Cortex of kidney (tissue), 1 donor: ENCODE measurements at places on chromosomes 5 and 9.

DNA sequence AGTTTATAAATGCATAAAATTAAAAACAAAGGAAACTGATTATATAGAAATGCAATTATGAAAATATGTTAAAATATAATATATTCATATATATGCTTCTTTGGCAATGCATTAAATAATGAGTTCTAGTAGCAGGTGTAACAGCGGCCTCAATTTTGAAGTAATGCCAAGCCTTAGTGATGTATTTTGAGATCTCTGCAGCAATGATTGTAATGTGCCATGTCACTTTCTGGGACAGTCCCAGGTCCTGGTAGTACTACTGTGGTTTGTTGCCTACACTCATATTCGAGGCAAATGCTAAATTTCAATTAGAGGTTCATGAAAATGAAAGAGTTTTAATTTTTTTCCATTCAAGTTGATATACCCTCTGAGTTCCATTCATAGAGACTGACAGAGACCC, 75.8 kb upstream of the ORM1 start:
- DNase-seq = no peak

GRCh38 chr9:114017741-114018715, 60.1 kb downstream of the AMBP start:
- no peak for DNase-seq

- no peak for DNase-seq
Measured at GRCh38 chr5:124859027-124859426, 112.6 kb upstream of the ZNF608 start.

DNA sequence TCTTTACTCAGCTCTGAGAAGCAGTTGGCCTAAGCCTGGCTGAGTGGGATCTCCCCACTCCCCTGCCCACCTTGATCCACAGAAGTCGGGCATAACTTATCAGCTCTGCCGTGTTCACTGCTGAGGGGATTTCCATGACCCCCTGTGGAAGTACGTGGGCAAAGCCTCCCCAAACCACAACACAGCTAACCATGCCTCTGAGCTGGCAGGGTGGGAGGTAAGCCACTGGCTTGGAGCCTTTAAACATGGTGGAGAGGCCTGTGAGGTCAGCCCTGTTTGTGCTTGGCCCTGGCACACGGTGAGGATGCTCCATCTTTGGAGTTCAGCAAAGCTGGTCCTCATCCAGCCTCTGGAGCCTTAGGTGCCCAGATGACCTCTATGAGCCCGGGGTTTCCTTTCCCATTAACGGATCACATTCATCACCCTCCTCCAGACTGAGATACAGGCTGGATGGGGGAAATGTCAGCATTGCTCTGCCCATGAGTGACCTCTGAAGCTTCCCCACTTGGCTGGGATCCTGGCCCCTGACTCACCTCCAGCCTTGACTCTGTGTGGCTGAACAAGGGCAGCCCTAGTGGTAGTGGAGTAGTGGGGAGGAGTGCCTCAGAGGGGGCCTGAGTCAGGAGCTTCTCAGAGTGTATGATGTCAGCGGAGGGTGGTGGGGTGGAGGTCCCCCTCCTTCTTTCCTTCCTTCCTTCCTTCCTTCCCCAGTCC, 6.2 kb downstream of the PDLIM4 start:
- no peak for DNase-seq

- DNase-seq = no peak
Measured at GRCh38 chr9:121281614-121282276, 13.8 kb downstream of the GSN start.

- no peak for DNase-seq
Measured at GRCh38 chr5:142403583-142403982, 78.8 kb upstream of the SPRY4 start.

DNA sequence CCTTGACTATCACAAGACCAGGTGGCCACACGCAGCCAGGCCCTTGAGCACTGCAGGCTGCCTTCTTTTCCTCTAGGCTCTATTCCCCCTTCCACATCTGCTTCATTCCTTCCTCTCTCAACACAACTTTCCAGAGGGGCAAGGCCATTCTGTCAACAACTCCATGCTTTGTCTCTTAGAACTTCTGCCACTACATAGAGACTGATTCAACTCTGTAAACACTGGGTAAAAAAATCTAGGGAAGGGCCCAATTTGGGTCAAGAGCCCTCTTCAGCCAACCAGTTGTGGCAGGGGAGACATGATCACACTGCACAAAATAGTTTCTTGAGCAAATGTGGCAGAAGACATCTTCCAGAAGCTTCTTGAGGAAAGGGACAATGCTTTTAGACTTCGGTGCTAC, 55.6 kb downstream of the ATPSCKMT start:
- DNase-seq = no peak

GRCh38 chr9:134353539-134353938, 27.3 kb downstream of the RXRA start:
- no peak for DNase-seq

GRCh38 chr5:169688106-169688505, 51.0 kb downstream of the DOCK2 start:
- no peak for DNase-seq

GRCh38 chr5:104599726-104600125, 1037.1 kb upstream of the NUDT12 start:
- no peak for DNase-seq

DNA sequence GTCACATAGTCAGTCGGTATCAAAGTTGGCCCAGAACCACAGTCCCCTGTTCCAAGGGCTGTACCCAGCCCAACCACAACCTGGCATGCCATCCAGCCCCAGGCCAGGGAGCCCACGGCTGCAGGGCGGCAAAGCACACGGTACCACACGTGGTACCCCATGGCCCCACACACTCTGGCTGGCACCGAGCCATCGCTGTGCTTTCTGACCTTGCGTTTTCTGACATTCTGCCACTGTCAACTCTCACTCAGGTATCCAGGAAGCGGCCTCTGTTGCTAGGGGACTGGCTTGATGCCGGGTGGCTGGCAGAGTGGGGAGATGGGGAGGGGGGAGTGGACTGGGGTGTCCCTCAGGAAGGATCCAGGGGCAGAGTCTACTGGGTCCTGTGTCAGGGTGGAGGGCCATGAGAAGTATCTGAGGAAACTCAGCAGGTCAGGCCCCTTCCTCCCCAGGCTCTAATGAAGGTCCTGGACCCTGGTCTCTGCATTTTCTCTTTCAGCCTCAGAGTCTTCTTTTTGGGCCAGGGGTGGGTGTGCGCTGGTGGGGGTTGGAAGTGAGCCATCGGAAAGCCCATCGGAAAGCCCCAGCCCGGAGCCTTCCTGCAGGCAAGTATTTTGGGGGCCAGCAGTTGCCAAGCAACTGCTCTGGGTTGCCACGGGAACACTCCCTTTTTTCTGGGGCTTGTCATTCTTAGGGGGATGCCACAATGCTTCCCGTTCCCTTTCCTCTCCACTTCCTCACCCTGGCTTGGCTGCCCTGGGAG, 21.0 kb upstream of the RALGDS start:
- no peak for DNase-seq

DNA sequence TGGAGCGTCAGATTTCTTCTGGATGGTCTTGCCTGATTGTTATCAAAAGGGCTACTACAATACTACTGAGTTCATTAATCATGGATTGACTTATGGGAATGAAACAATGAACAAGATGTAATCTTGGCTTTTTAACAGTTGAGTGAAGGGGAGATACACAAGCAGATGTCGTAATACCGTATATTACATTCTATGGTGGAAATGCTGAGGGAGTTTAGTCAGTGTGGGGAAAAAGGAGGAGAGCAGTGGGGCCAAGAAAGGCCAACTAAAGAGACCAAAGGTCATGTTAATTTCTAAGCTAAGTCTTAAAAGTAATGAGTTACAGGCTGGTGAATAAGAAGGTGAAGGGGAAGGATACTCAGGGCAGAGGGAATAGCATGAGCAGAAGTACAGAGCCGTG, 29.0 kb upstream of the PSAT1 start:
- DNase-seq = no peak

DNA sequence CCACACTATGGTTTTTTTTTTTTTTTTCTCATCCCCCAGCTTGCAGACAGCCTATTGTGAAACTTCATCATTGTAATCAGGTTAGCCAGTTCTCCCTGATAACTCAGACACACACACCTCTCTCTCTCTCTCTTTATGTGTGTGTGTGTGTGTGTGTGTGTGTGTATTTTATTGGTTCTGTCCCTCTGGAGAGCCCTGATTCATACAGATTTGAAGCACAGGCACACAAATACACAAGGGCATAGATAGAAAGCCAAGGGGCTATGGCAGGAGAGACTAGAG, 20.6 kb upstream of the VCAN start:
- no peak for DNase-seq

- DNase-seq = no peak
Measured at GRCh38 chr5:52132053-52132452, 655.7 kb upstream of the ITGA1 start.

GRCh38 chr5:161176221-161176620, 324.2 kb upstream of the ATP10B start:
- no peak for DNase-seq

- no peak for DNase-seq
Measured at GRCh38 chr5:98492258-98492657, 281.2 kb upstream of the RGMB start.

GRCh38 chr9:124218438-124218982, 39.2 kb upstream of the NEK6 start:
- no peak for DNase-seq

GRCh38 chr5:25744908-25745307, 1100.1 kb upstream of the CDH10 start:
- no peak for DNase-seq

- DNase-seq = no peak
Measured at GRCh38 chr5:126568206-126568755, 26.7 kb downstream of the ALDH7A1 start.

DNA sequence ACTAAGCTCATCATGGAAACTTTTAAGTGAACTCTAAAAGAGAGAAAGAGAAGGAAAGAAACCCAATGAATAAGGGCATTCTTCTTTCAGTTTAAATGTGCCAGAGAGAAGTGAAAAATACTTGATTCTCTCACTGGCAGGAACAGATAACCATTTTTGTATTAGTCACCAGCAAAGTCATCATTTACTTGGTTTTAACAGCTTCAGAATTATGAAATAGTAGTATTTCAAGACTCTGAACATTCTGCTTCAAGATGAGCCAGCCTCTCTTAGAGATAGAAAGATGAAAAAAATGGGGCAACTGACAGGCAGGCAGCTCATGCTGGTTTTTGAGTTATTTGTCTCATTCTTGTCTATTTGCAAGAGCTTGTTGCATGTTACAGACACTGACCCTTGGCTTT, 103.5 kb downstream of the GCNT1 start:
- DNase-seq = no peak

- DNase-seq = no peak
Measured at GRCh38 chr9:19630760-19631159, 158.1 kb downstream of the SLC24A2 start.

- no peak for DNase-seq
Measured at GRCh38 chr9:69495296-69495695, 170.3 kb downstream of the ENTREP1 start.

DNA sequence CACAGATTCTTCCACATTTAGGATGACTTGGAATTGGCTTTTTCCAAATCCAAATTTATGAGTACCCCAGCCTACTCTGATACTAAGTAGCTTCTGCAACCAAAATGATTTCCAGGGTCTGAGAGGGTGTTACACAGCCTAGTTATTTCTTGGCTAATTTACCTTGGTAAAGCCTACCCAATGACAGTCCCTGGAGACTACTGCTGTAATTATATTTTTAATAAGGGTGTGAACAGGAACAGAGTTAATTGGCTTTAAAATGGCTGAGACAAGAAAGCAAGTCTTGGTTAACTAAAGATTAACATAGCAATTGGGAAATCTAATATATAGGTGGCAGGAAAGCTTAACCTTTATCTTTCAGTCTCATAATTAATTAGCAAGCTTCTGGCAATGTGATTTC, 9.3 kb downstream of the PRLR start:
- no peak for DNase-seq
